AG10803 (cell line): ENCODE measurements at places on chromosomes 2 and 18.

- DNase-seq, result no peak
Measured at GRCh38 chr2:238706163-238706562, 141.7 kb upstream of the TWIST2 start.

DNA sequence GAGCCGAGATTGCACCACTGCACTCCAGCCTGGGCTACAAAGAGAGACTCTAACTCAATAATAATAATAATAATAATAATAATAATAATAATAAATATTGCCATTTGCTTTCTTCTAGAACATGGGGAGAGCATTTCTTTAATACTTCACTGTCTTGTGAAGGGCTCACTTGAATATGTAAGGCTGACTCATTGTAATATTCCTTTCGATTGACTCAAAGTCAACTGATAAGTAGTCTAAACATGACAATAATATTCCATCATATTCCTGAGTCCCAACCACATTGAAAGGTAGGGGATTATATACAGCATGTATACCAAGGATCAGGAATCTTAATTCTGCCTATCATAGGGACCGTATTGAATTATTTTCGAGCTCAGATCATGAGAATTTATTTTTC is 949.2 kb downstream of the DSC3 start:
- no peak for DNase-seq

- peak; percentile 56 for DNase-seq
Measured at GRCh38 chr2:42854207-42854818, 61.9 kb upstream of the HAAO start.

DNA sequence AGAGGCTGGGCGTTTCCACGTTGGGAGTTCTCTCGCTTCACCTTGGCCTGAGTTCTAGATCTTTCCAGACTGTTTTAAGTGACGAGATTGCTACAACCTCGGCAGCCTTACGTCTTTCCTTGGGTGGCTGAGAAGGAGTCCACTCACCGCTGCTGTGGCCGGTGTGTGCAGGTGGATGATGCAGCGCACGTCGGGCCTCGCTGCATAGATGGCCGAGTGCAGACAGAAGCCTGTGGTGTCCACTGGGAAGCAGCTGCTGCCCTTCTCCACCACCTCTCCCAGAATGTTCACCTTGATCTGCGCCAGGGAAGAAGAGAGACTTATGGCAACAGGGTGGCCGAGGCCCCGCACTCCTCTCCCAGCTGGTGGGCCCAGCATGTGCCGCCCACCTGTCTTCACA is 75.7 kb downstream of the ADD2 start:
- DNase-seq, result no peak

GRCh38 chr18:36567800-36568199 is 261.0 kb downstream of the TPGS2 start:
- no peak for DNase-seq

DNA sequence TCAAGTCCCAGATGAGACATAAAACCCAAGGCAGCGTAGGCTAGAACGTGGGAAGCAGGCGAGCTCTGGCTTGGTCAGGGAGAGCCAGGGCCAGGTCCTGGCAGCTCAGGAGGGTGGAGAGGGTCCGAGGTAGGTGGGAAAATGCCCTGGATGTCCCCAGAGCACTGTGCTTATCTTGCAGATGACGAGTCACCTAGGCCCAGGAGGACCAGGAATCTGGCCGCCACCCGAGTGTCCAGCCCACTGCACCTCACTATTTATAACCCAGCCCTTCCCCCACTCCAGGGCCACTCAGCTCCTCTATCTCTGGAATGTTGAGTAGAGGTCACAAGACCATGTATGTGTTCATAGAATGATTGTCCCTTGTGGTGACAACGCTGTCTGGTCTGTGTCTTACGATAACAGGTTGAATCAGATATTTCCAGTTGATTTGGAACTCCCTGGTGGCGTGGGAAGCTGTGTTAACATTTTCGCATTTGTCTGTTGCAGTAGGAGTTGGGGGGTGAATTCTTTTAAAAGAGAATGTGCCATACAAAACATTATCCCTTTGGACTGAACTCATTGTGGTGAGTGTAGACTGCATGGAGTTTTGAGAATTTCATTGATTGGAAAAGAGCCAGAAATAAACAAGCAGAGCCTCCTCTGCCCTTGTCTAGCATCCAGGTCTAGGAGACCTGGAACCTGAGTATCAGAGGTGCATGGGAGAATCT is 47.5 kb downstream of the EMILIN2 start:
- DNase-seq, result no peak

GRCh38 chr18:48027401-48027963 is 97.0 kb upstream of the SMAD2 start:
- DNase-seq, result peak; percentile 16

- DNase-seq, result no peak
Measured at GRCh38 chr2:16477648-16478047, 188.0 kb downstream of the CYRIA start.

- DNase-seq, result no peak
Measured at GRCh38 chr2:109392816-109393661, 220.7 kb downstream of the SEPTIN10 start.

DNA sequence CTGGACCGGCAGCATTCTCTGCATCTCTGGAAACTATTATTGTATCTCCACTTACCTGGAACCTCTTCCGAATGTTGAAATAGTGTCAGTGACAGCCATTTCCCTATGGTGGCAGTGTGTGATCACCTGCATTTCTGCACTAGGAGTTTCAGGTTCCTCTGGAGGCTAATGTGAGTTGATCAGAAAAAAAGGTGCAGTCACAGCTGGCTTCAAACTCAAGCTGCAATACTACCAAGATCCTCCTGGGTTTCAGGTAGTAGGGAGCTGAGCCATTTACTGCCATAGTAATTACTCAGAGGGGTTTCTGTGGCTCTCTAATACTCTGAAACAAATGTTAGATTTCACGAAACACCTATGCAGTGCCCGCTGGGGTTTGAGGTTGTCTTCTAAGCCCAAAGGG is 183.5 kb upstream of the OSR1 start:
- DNase-seq, result no peak

DNA sequence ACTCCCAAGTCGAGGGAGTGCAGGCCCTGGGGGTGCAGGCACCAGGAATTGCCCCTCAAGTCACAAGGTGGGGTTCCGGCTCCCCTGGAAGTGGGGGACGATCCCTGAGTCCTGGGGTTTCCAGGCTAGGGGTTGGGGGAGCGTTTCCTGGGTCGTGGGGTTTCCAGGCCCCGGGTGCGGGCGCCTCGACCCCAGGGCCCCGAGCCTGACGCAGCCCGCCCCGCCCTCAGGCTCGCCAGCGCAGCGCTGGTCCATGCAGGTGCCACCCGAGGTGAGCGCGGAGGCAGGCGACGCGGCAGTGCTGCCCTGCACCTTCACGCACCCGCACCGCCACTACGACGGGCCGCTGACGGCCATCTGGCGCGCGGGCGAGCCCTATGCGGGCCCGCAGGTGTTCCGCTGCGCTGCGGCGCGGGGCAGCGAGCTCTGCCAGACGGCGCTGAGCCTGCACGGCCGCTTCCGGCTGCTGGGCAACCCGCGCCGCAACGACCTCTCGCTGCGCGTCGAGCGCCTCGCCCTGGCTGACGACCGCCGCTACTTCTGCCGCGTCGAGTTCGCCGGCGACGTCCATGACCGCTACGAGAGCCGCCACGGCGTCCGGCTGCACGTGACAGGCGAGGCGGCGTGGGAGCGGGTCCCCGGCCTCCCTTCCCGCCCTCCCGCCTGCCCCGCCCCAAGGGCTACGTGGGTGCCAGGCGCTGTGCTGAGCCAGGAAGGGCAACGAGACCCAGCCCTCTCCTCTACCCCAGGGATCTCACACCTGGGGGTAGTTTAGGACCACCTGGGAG is 12.0 kb downstream of the SIGLEC15 start:
- peak; percentile 49 for DNase-seq

GRCh38 chr2:193409951-193410350 is 1215.2 kb upstream of the TMEFF2 start:
- DNase-seq, result no peak

- DNase-seq, result peak; percentile 79
Measured at GRCh38 chr2:28904295-28904694, 9.8 kb downstream of the WDR43 start.

DNA sequence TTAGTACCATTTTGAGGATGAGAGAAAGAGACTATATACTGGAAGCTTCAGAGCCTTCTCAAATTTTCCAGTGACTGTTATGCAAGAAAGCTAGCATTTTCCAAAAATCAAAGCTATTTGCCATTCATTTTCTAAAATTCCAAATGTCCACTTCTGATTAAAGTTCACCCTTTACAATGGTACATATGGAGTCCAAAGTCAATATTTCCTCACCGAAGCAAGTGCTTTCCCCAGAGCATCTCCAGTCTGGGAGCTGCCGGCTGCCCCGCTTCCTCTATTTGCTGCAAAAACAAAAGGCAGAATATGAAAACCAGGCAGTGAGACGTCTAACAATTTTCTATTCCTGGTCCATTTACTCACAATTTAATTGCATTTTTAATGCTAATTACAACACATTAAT is 302.0 kb upstream of the CCDC68 start:
- no peak for DNase-seq

- DNase-seq, result peak; percentile 87
Measured at GRCh38 chr2:149679286-149679685, 91.7 kb upstream of the MMADHC start.

DNA sequence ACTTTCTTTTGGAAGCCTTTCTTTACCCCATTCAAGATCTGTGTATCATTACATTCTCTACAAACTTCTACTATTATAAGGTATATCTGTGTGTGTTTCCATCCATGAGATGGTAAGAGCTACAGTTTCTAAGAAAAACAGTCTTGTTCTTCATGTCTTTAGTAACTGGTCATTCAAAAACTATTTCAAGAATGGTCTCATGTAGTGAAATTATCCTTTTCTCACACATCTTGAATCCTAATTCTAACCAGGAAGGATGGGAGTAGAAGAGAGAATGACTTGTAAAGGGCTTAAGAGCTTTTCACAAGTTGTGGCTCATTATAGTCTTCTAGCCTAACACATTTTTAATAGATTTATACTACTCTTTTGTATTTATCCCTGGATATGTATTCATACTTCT is 47.3 kb downstream of the ROCK1 start:
- peak; percentile 77 for DNase-seq

DNA sequence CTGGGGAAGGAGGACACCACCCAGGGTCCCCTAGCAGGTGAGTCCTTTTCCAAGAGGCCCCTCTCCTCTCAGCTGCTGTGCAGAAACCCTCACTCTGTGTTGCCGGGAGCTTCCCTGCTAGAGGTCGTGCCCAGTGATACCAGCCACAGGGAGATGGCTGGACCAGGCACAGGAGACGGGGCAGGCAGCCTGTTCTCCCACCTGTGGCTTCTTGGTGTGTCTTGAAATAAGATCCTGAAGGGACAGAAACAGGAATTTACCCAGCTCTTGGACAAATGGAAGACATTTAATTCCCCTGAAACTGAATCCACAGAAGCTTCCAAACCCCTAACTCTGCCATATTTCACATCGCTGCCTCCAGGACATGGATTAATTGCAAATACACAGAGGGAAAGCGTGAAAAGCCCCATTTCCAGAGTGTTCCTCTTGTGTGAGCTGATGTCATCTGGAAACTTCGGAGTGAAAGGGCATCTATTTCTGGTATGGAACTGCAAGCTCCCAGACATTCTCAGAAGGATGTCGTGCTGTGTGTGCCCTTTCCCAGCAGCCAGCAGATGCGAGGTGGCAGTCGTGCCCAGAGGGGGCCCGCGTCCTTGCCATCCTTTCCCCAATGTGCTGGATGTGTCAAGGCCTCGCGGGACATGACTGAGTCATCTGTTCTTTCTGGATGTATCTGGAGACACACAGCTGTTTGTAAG is 177.7 kb downstream of the SEPTIN10 start:
- DNase-seq, result peak; percentile 62

DNA sequence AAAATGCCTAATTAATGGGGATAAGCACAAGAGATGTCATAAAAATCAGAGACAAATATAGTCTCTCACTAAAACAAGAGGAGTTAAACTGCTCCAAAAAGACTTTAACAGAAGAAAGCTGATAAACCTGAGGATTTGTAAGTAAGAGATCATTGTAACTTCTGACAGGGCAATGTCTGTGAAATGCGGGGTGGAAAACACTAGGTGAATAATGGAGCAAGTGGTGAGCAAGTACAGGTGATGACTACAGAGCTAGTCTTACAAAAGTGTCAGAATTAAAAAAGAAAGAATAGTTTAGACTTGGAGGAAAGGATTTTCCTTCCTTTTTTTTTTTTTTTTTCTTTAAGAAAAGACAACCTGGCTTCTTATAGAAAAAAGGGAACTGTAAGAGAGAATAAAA is 22.7 kb downstream of the ATAD2B start:
- DNase-seq, result no peak

- DNase-seq, result peak; percentile 23
Measured at GRCh38 chr2:166384774-166385173, 9.0 kb upstream of the SCN9A start.

DNA sequence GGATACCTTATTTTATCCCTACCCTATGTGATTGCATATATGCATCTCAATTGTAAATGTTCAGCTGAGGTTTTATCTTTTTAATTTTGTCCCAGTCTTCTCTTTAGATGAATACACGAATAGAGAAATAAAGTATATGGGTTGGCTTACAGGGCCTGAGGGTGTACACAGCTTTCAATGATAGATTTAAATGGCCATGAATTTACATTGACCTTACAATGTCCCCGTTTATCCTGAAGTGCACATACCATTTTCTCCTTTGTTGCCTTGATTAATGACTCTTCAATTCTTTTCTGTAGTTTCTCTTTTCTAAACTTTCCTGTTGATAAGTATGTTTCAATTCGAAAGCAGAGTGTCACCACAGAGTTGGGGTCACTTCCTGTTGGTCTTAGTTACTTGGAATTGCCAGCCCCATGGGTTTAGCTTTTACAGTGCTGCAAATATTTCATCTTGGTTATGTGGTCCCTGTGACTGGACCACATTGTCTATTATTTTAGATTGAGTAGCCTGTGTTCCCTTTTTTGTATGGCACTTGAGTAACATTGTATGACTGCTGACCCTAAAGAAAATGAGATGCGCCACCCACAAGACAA is 1616.3 kb upstream of the ACVR2A start:
- DNase-seq, result no peak

GRCh38 chr2:230696670-230697069 is 16.0 kb upstream of the CAB39 start:
- DNase-seq, result no peak
